Stimulated activated CD4-positive, alpha-beta T cell treated with anti-CD3 and anti-CD28 coated beads, TNF-alpha, amount 100 ng/mL, for 4 hours (primary cell): ENCODE measurements at places on chromosomes 2 and 18.

DNA sequence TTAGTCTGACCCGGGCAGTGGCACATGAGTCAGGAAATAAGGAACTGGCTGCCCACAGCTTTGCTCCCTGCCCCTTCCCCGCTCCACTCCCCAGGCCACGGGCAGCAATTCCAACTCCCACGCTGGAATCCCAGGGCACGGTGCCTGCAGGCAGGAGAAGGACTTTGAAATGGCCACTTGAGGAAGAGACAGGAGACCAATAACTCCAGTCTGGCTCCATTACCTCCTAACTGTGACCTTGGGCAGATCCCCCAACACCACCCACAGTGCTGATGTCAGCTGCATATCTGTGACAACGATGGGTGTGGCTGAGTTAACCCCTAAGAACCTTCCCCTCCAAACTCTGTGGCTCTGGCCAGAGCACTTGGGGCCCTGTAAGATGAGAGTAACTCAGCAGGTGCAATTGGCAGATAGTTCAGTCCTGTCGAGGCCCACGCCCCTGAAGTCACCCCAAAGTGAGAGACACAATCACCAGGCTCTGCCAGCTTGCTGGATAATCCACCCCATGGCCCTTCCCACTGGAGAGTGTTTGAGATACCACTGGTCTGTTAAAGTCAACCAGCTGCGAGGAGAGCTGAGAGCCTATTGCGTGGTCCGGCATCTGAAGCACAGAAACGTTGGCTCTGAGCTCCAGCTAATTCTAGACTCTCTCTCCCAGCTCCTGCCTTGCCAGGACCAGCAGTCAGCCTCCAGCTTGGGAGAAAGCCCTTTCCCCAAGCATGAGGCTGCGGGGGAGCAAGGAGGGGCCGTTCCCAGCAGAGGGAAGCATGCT lies 175.2 kb downstream of the TNS1 start:
- DNase-seq = no peak

DNA sequence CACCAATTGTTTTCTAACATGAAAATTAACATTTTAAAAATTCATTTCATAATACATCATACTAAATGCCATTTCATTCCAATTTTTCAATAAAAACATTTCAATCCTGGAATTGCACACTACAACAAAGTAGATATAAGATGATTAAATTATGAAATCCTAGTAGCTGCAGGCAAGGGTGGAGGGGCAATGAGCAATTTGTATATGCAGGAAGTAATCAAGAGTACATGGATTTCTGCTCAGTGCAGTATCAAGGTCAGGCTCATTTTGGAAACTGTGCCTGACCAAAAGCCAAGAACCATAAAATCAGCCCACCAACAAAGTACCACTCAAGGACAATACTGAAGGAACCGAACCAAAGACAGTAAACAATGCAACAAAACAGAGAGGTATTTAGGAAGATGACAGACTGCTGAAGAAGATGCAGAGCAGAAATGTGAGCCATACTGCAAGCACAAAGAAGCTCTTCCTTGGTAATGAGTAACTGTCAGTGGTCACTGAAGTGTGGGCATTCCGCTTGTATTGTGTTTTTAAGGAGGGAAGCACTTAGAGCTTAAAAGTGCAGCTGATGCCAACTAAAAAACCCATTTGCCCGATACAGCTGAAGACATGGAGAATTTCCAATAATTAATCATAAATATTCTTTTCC lies 34.5 kb upstream of the DSEL start:
- DNase-seq = no peak

- DNase-seq = no peak
These were observed 53.9 kb downstream of the TCF7L1 start for GRCh38 chr2:85187069-85187468.

GRCh38 chr18:79819968-79820351 lies 22.2 kb downstream of the KCNG2 start:
- DNase-seq = no peak

DNA sequence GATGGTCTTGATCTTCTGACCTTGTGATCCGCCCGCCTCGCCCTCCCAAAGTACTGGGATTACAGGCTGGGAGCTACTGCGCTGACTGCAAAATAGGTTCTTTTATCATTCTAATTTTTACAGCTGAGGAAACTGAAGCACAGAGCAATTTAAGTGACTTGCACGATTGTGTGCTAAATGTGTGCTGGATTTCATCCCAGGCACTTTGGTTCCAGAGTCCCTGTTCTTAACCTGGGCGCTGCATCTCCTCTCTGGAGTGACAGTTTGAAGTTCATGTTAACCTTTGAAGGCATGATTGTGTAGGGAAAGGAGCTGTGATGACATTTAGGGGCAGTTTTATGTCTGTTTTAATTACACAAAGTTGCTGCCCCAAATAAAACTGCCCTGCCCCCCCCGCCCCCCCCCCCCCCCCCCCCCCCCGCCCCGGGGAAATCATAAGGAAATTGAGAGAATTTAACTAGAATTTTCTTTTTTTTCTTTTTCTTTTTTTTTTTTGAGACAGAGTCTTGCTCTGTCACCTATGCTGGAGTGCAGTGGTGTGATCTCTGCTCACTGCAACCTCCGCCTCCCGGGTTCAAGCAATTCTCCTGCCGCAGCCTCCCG lies 5.6 kb downstream of the ACSL3 start:
- no peak for DNase-seq

DNA sequence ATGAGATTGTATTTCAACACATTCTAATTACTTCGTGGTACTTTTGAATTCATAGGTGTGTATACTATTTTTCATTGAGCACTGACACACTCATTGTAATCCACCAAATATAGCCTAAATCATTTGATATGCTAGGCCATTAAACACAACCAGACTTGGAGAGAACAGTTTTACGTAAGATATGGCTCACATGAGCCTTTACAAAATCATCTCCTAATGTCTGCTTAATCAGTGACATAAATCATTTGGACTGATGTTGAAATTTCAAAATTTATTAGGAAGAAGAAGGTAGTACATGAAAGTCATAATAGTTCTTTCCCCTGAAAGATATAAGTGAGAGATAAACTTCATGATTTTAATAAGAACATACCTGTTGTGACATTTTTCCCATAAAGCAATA lies 550.2 kb upstream of the LINC00305 start:
- DNase-seq = no peak

- no peak for DNase-seq
These were observed 160.9 kb downstream of the VAPA start for GRCh38 chr18:10074728-10075127.

- no peak for DNase-seq
These were observed 54.1 kb downstream of the DYSF start for GRCh38 chr2:71507476-71507875.

GRCh38 chr18:9570255-9570654 lies 44.1 kb downstream of the PPP4R1 start:
- no peak for DNase-seq

DNA sequence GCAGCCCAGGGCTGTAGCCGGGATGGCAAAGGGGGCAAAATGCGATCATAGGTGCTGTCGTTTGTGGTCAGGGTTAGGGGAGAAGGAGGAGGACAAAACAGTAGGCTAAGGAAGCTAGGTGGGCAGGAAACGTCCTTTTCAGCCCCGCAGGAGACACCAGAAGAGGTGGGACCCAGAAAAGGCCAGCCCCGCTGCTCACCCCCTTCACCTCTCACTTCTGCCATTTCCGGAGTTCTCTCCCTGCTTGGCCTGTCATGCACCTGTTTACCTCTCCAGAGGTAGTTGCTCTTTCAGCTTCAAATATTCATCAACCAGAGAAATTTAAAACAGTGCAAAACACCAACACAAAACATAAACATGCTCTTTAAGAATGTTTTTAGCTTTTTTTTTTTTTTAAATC lies 849 bp downstream of the AQP4 start:
- no peak for DNase-seq

GRCh38 chr18:79868811-79869541 lies 71.2 kb downstream of the KCNG2 start:
- DNase-seq = no peak
